ENCODE measurements at places on chromosomes 5 and 9. TPM values are rescaled to one million over a fixed set of nuclear protein-coding genes. Genes with fewer than 3 reads are reported as not detected.

GRCh38 chr9:87725356-87725899 is 491 bp upstream of the CTSL start:
- DNase-seq = no peak

The ISL1 gene
- total RNA-seq = not detected

DNA sequence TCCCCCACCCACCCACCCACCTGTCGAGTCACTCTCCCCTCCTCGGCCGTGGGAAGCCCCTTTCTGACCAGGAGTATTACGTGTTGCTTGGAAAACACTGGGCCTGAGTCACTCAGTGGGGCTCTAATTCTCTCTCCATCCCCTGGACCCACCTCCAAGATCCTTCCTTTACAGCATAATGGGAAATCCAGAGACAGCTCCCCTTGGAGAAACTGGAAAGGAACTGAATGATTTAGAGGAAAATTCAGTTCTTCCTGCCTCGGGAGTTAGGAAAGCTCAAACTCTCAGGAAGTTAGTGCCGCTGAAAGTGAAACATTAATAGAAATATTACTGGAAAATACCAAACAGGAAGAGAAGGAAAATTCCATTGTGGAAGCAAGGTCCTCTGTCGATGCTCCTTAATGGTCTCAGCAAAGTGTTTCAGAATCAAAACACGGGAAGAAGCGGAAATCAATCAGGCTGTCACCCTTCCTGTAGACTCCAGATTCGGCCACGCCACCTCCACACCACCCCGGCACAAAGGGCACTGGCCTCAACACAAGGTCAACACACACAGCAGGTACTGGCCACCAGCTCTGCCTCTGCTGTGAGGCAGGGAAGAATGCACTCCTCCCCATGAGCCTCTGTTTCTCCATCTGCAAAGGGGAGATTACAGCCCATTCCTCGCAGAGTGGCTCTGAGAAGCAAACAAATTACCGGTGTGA is 9.6 kb downstream of the SHB start:
- no peak for DNase-seq

The KIF20A gene
- 82.9 TPM for total RNA-seq

- DNase-seq = no peak
These were observed 9.2 kb downstream of the DCANP1 start for GRCh38 chr5:135437796-135438560.

- no peak for DNase-seq
These were observed 28.8 kb upstream of the MGAT1 start for GRCh38 chr5:180831139-180832093.

DNA sequence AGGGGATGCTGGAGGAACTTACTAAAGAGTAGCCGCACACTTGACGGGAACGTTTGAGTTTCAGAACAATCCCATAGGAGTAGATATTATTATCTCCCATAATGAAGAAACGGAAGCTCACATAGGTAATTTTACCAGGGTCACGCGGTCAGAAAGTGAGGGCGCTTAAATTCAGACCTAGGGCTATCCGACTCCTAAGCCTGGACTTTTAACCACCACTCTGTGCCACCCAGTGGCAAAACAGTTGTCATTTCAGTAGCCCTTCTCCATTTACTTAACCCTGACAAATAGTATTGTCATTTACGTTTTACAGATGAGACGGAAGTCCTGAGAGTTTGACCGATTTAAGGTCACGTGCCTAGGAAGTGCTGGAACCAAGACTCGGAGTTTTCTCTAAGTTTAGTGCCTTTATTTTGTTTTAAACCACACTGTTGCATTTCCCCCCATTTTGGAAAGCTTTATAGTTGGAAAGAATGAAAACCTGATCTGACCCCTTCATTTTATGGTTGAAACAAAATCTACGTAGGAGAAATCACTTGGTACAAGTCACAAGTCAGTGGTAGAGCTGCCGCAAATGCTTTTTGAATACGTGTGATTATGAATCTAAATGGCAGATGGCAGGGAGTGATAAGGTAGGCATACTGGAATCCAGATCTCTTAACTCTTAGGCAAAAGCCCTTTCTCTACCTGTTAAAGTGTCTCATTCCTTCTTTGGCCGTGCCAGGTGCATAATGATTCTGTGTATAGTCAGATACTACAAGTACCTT is 650 bp downstream of the MRRF start:
- no peak for DNase-seq

The GABRA1 gene
- not detected for total RNA-seq

- no peak for DNase-seq
These were observed 17.1 kb downstream of the CTNNA1 start for GRCh38 chr5:138770291-138770690.

DNA sequence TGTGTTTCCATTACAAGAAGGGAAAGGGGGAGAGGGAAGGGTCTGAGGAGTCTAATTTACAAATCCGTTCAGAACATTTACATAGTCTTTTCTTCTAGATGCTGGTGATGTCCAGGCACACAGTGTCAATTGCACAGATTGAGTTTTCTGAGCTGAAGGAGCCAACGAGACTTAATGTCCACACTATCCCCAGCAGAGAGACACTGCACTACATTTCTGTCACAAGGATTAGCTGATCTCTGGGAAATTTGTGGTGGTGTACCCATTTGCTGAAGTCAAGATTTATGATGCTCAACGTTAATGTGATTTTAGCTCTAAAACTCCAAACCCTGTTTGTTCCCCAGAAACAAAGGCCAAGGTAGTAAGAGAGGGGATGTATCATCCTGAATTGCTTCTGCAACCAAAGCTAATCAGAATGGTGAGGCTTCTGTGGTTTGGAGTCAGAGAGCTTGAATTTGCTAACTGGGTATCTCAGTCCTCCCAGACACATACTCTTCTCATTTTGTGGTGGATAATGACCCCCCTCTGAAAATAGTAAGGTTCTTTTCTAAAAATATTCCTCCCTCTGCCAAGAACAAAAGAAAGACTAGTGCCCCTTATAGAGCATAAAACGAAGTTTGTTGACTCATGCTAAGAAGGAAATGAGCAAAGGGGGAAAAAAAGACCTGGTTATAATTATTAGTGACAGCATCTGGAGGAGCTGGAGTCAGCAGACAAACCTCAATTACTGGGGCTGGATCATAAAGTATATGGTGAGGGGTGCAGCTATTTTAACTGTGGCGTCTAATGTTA is 416.9 kb downstream of the PSAT1 start:
- no peak for DNase-seq

The XPA gene
- 7.6 TPM for total RNA-seq

- no peak for DNase-seq
These were observed 215.7 kb upstream of the S1PR3 start for GRCh38 chr9:88775559-88775958.

- DNase-seq = no peak
These were observed 39.4 kb upstream of the CNOT6 start for GRCh38 chr5:180454752-180455151.

The MSANTD3 gene
- total RNA-seq = 74.4 TPM

DNA sequence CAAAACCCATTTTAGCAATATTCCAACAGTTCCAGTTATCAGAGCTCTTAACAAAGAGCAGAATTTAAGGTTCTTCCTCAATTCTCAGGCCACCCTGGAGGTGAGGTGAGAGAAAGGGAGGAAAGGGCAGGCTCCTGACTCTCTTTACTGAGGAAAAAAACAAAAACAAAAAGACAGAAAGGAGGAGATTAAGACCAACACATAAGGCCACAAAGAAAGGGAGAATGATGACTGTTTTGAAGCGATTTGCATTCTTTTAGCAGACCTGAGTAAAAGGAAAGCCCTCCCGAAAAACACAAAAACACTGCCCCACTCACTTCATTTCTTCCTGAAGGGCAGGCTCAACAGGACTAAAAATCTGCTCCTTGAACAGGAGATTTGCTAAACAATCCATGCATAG is 300.5 kb downstream of the ARL15 start:
- DNase-seq = no peak

DNA sequence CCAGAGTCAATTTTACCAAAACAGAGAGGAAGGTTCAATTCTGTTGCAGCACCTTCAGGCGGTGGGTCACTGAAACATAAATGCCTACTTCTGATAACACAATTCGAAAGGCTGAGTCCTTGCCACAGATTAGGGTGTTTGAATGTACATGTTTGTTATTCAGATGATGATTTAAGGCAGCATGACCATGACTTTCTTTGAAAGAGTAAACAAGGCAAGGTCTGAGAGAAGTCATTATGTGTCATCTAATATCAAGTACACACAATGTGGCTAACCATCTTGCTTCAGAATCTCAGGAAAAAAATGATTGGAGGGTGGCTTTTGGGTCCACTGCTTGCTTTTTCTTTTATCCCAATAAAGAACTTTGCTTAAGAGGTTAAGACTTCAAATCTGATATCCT is 457.5 kb downstream of the TAF11L14 start:
- DNase-seq = no peak

- DNase-seq = no peak
These were observed 5.1 kb upstream of the NFIB start for GRCh38 chr9:14318934-14319580.

- DNase-seq = no peak
These were observed 20.7 kb downstream of the HK3 start for GRCh38 chr5:176878463-176878862.

DNA sequence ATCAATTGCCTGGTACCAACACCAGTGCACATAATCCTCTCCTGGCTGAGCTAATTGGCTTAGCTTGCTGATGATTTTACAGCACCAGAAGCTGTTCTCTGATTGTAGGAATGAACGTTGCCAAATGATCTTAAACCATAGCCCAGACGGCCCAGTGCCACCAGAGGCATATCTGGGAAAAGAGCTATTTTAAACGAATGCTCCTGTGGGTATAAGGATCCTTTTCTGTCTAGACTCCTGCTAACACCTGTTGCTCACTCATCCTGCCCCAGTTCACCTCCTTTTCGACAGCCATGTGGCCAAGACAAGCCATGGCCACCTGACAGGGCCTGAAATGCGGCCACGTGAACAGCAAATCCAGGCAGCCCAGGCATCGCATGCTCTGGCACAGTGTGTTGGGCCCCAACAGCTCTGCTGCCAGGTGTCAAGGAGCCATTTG is 289.9 kb upstream of the SLC30A5 start:
- DNase-seq = no peak

The PCDHB13 gene
- 0.23 TPM for total RNA-seq

DNA sequence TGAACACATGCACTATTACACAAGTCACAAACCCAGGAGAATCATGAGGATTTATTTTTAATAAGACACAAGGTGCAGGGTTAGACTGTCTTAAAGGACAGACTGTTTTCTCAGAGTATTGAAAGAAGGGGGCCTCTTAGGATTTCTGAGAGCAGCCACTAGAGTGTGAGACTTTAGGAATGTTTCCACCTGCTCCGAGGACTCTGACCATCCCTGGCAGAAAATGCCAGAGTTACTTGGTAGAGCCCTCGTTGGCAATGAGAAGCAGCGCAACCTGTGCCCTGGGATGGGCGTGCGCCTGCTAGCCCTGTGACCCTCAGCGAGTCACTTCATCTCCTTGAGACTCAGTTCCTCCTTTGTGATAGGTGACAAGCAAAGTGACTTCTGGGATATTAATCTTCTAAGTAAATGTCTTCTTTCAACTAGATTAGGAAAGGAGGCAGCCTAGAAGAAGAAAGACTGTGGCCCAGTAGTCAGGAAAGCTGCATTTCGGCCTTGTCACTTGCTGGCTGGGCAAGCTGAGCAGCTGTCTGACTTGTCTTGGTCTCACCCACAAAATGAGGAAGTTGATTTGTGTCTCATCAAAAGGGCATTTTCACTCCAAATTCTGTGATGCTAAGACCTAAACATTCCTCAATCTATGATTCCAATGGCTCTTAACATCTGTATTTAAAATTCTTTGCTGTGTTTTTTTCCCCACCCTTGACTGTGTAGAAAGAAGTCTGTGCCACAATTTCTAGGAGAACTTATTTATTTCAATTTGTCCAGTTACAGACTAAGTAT is 60.5 kb downstream of the PTCD2 start:
- DNase-seq = no peak

- DNase-seq = no peak
These were observed 26.7 kb upstream of the NIM1K start for GRCh38 chr5:43165323-43165722.

DNA sequence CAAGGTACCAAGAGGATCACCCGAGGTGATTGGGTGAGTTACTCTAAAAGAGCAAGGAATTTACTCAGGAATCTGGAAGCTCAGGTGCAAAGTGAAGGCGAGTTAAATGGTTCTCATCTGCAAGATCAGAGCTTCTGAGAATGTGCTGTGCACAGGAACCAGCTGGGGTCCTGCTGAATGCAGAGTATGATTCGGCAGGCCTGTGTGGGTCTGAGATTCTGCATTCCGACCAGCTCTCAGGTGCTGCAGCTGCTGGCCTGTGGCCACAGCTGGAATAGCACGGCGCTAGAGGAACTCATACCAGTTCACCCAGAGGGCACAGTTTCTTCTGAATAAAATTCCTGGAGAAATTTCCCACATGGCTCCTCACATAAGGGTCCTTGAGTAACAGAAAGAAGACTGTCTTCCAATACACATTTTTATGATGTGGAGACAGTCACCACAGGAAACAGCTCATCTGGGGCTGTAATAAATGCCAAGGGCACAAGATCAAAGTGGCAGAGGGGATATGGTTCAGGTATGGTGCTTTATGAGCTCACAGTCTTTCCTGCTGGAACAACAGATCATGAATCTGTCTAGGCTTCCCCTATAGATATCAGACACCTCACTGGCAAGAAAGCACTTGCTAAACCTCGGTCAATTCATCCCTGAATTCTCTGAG is 83.9 kb downstream of the PTPN3 start:
- DNase-seq = no peak

The TAF11L5 gene
- not detected for total RNA-seq

The PFN3 gene
- not detected for total RNA-seq

- no peak for DNase-seq
These were observed 627.0 kb downstream of the RAB3C start for GRCh38 chr5:59209758-59210359.

- DNase-seq = no peak
These were observed 104.4 kb upstream of the GNA14 start for GRCh38 chr9:77752554-77752953.

DNA sequence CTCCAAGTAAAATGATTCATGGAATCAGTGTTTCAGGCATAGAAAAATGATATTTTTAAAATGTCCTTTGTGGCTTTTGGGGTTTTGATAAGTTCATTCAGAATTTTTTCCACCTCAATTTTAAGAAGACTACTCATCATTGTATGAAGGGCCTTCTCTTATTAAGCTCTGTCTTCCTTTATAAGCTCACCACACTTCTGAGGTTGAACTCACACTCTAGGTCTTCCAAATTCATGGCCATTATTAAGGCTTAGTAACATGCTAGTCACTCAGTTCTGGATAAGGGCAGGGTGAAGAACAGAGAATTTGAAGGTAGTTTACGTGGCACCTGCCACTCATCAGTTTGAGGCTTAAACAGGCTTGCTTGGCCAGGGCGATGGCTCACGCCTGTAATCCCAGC is 4.2 kb downstream of the MELK start:
- no peak for DNase-seq

GRCh38 chr5:124649491-124650146 is 96.8 kb downstream of the ZNF608 start:
- DNase-seq = no peak
